ENCODE measurements at places on chromosomes 11 and 22. TPM values are rescaled to one million over a fixed set of nuclear protein-coding genes. Genes with fewer than 3 reads are reported as not detected.

Gene FLRT1
- total RNA-seq, result 5.0 TPM

Gene OR5D18
- total RNA-seq, result not detected

GRCh38 chr11:120710354-120711131 is 199.0 kb downstream of the GRIK4 start:
- DNase-seq, result peak; percentile 38

DNA sequence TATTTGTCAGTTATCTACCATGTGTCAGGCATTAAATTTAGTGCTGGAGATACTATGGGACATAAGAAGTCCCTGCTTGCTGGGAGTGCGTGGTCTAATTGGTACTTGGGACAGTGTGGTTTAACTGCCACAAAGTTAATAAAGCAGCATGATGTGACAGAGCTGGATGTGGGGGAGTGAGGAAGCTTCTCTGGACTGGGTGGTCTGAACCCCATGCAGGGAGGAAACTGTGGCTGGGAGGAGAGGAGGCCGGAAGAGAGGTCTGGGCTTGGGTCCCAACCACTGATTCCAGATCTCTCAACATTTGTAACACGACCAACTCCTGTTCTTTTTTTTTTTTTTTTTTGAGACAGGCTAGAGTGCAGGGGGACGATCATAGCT is 37.1 kb downstream of the ST3GAL4 start:
- no peak for DNase-seq

GRCh38 chr11:126607776-126608541 is 252.5 kb downstream of the ST3GAL4 start:
- DNase-seq, result no peak

DNA sequence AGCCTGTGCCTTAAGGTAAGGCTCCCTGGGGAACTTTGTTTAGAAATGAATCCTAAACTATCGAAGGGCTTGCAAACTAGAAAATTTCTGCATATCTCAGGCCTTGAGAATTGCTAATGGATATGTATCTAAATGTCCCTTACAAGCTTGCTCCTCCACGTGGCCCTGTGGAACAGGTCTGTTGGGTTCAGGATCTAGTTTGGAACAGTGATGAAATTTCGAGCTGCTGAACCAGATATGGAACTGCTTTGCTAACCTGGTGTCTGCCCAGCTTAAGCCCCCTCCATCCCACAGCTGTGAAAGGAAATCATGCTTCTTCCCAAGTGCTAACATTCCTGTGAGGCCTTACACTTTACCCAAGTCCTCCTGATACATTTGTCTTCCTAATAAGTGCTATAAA is 11.6 kb downstream of the SREBF2 start:
- DNase-seq, result no peak

Gene CASP5
- 0.47 TPM for total RNA-seq

Gene SCO2
- total RNA-seq, result 0.78 TPM

DNA sequence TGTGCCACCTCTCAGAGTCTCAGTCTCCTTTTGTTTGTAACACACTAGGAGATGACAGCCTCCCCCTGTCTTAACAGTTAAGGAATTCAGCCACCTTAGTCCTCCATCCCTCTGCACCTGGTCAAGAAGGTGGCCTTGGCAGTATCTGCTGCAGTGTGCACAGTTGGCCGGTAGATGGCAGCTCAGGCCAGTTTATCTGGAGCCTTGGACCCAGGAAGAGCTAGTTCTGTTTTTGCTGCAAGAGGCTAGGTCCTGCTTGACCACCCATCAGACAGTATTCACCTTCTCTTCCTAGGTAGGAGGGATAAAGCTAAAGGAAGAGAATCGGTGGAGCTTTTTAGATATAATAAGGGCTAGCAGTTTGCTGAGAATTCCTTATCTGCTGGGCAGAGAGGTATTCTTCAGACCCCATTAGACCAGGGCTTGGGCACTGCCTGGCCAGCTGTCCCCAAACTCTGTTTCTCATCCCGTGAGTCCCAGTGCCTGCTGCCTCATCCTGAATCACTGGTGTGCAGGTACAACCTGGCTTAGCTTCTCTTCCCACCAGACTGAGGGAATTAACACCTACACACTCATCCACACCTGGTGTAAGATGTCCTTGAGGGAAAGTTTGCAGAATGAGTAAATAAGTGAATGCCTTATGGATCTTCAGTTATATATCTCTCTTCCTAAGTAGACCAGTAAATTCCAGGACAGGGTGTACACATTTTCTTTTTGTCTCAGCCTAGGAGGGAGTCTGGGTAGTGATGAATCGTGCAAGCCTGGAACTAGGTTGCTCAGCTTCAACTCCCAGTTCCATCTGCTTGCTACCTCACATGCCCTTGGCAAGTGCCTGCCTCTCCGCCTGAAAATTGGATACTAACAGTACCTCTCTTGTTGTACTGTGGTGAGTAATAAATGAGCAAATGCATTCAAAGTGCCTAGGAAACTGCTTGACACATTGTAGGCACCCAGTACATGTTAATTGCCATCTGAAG is 70.8 kb upstream of the NARS2 start:
- DNase-seq, result peak; percentile 59

- no peak for DNase-seq
Measured at GRCh38 chr11:64604458-64605243, 13.6 kb downstream of the SLC22A12 start.

- DNase-seq, result no peak
Measured at GRCh38 chr11:44978961-44979331, 28.3 kb upstream of the TP53I11 start.

- DNase-seq, result no peak
Measured at GRCh38 chr11:121515335-121515671, 62.5 kb upstream of the SORL1-AS1 start.

GRCh38 chr11:69600001-69600400 is 41.0 kb upstream of the CCND1 start:
- DNase-seq, result no peak

Gene CD44
- total RNA-seq, result 6.2 TPM

DNA sequence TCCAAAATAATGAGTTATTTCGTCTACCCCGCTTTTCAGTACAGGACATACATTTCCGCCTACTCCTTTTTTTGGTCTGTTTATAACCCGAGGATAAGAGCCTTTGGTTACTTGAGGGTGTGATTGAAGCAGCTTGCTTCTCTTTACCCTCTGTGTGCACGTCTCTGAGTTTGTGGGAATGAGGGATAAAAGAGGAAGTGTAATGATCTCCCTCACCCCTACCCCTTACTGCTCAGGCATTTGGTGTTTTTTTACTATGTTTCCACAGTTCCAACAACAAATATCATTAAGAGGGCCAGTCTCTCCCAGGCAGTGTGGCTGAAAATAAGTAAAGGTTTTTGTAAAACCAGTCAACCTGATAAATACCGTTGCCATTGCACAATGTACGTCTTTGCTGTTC is 83.2 kb upstream of the GAL start:
- DNase-seq, result no peak

Gene CRYBB2
- total RNA-seq, result not detected

DNA sequence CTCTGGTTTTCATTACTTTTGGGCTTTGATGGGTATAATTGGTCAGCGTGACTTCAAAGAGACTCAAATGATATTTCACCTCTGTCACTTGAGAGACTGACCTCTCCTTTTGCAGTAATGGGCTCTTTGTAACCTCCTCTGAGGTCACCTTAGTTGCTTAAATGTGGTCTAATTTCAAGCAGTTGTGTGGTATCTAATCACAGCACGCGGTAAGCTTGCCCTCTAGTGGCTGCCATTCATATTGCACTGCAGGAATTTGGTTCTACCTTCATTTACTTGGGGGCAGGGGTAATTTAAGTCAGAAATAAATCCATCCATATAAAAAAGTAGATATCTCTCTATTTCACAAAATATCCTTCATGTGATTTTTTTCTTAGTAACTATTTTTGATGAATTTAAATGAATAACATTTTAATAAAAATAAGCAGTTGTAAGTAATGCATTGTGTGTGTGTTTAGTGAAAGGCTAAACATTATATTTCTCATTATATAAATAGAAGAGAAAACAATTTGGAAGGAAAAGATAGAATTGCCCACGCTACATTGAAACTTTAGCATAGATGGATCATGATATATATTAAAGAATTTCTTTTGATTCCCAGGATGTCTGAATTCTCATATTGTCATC is 55.0 kb upstream of the ANO3 start:
- peak; percentile 5 for DNase-seq

Gene OR52D1
- not detected for total RNA-seq

DNA sequence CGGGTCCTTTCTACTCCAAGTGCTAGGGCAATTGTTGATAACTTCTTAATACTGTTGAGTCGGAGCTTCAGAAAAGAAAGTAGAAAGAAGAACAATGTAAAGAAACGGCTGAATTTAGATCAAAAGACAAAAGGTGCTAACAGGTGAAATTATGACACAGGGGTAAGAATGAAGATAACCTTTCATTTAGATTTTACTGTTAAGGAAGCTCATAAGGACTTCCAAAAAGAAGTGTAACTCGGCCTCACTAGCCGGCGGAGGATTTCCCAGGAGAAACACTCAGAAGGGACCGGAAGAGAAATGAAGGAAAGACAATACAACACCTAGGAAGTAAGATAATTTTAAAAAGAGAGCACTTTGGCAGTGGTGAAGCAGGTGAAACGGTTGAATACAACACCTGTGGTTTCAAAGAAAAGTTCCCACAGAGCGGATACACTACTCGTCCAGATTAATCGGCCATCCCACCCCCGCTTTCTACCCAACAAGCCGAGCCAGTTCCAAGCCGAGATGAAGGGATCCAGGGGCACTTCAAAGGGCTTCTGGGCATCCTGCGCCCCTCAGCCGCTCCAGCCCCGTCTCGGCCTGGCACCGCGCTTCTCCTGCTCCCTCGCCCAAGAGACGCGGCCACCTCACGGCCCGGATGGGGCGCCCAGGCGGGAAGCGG is 737 bp downstream of the PPP2R1B start:
- no peak for DNase-seq

- no peak for DNase-seq
Measured at GRCh38 chr11:130439160-130439519, 9.3 kb upstream of the ADAMTS15 start.

DNA sequence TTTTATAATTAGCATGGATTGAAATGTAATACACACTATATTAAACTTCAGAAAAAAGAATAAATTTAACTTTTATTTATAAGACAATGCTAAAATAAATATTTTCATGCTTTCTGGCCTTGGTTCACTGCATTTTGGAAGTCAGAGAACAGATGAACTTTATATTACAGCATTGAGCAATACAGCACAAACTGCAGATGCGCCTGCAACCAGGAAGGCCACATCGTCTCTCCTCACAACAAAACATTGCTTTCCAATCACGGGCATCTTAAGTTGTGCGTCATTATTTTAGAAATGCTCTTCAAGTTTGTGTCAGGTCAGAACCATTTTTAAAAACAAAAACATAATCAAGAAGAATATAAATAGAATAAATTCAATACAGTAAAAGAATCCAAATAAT is 89.3 kb upstream of the CEP126 start:
- no peak for DNase-seq

Gene SAA1
- not detected for total RNA-seq

DNA sequence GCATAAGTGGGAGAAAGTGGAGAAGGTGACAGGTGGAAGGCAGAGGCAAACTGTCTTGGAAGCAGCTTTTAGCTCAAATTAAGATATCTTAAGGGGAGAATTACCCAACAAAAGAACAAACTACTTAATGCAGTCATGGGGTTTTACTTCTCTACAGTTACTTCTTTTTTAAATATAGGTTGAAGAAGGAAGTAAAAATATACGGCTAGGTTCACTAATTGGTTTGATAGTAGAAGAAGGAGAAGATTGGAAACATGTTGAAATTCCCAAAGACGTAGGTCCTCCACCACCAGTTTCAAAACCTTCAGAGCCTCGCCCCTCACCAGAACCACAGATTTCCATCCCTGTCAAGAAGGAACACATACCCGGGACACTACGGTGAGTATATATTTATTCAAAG is 40.8 kb downstream of the PDHX start:
- DNase-seq, result no peak

DNA sequence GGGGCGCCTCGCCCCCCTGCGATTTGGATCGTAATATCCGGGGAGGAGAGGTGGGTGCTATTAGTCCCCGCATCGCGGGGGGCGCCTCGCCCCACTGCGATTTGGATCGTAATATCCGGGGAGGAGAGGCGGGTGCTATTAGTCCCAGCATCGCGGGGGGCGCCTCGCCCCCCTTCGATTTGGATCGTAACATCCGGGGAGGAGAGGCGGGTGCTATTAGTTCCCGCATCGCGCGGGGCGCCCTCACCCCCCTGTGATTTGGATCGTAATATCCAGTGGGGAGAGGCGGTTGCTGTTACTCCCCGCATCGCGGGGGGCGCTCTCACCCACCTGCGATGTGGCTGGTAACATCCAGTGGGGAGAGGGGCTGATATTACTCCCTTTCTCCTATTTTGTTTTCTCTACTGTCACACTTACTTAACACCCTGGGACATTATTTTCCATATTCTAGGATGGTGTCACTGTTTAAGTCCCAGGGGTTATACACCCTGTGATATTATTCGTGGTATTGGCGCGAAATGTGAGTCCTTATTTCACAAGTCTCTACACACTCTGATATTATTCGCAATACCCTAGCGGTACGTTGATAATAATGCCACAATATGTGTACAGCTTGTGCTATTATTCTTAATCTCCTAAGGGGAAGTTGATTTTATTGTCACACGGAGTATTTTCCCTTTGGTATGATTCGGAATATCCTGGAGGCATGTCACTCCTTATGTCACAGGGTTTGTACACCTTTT is 57.8 kb upstream of the ALDH3B2 start:
- no peak for DNase-seq

- DNase-seq, result no peak
Measured at GRCh38 chr11:63868399-63869064, 29.6 kb downstream of the MARK2 start.

Gene KCNE3
- 1.7 TPM for total RNA-seq

- no peak for DNase-seq
Measured at GRCh38 chr11:86497310-86497709, 122.6 kb downstream of the CCDC81 start.

DNA sequence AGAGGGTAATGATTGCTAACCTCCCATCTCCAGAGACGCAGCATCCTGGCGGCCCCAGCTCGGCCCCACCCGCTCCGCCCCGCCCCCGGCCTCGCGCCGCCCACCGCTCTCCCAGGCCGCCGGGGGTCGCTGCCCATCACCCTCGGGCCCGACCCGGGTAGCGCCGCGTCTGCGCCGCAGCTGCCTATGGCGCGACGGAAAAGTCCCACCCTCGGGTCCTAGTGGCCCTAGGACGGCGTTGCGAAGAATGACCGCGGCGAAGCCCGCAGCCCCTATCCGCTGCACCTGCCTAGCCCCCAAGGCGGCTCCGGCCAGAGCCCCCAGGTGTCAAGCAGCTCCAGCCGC is 457 bp downstream of the CPSF7 start:
- peak; percentile 50 for DNase-seq

Gene KRTAP5-10
- total RNA-seq, result not detected

Gene OR10A4
- total RNA-seq, result not detected

DNA sequence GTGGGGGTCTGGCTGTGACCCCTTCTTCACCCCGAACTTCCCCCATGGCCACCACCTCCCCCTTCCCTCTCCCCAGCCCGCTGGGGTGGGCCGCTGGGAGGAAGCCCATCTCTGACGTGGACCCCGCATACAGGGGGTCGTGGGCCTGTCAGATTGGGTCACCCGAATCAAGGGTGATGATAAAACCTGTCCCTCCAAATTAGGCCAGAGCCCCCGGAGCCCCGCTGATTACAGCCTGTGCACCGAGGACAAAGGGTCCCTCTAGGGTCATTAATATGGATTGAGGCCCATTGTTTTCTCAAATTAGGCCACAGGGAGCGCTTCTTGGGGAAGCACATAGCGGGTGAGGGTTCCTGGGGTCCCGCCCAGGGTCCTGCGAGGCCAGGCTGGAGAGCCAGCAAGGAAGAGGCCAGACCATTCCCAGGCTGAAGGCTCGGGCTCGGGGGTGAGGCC is 4.9 kb upstream of the LINC01488 start:
- DNase-seq, result no peak

Gene OR52H1
- total RNA-seq, result 0.47 TPM

All from occipital lobe (tissue), 3 donors.